NCI-H1930 (cell line): ENCODE measurements at places on chromosomes 5 and 9.

DNA sequence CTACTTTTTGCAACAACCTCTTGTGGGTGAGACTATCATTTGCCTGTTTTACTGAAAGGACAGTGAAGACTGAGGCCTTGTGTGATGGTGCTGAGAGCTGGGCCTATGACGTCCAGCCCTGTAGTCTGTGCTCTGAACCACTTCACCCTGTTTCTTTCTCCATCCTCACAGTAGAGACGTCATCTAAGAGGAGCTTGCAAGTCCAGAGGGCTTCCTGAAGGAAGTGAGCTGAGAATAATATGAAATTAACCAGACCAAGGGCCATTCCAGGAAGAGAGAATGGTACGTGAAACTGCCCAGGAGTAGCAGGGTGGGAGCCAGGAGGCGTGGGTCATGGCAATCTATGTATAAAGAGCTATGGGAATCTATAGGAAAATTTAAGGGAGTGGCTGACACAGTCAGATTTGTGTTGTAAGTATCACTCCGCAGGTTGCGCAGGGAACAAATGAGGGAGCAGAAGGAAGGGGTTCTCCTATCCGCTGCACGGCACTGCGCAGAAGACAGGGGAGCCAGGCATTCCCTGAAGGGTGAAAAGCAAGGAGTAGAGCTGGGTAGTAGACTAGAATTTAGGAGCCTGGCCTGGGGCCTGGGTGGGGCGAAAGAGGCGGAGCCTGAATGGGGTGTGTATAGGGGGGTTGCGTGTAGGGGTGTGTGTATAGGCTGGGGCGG, 596 bp upstream of the FGFR4 start:
- no peak for DNase-seq

DNA sequence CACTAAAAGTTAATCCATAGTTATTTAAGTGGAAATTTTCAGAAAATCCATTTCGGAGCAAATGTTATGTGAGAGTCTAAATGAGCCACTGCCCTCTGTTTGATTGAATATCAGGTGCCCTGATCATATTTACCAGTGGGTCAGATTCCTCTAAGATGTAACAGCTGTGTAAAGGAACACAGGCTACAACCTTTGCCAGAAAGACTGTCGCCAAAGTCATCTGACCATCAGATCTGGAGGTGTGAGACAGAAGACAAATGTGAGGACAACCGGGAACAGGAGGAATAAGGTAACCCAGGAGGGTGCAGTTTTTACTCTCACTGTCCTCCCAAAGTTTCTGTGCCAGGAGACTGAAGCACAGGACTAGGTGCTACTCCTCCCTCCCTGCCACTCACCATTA, 90.8 kb downstream of the CAAP1 start:
- peak; percentile 53 for DNase-seq

GRCh38 chr5:17096952-17097695, 120.3 kb upstream of the BASP1 start:
- no peak for DNase-seq

- no peak for DNase-seq
Measured at GRCh38 chr5:72179028-72179815, 71.9 kb downstream of the MAP1B start.

- DNase-seq = no peak
Measured at GRCh38 chr5:37015795-37016666, 139.5 kb downstream of the NIPBL start.

DNA sequence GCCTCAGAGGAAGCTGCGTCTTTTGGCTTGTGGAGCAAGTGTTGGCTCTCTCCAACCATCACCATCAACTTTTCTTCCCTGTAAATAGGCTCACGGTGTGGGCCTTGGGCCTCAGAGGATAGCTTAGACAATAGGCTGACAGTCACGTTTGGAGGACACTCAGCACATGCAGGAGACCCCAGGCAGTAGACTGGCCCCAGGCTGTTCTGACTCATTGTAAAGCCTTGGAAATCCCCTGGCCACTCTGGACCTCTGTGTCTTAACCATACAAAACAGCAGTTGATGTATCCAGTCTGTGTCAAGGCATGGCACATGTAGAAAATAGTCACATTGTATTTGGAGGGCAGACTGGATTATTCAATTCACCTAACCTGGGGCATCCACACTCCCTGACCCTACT, 18.6 kb downstream of the CD74 start:
- no peak for DNase-seq

DNA sequence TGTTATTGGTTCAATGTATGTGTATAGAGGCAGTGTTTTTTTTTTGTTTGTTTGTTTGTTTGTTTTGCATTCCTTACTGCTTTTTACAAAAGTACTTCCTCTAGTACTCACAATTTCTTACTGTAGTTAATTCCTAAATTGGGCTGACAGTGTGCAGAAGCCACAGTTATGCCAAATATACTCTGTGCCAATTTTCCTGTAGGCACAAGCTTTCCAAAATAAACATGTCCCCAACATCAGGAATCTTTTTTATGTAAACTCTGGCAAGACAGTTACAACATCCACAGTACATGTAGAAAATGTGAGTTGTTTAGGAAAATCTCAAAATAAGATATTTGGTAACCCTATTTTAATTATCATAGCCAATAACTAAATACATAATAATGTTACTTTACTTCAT, 161.6 kb upstream of the TSLP start:
- no peak for DNase-seq

DNA sequence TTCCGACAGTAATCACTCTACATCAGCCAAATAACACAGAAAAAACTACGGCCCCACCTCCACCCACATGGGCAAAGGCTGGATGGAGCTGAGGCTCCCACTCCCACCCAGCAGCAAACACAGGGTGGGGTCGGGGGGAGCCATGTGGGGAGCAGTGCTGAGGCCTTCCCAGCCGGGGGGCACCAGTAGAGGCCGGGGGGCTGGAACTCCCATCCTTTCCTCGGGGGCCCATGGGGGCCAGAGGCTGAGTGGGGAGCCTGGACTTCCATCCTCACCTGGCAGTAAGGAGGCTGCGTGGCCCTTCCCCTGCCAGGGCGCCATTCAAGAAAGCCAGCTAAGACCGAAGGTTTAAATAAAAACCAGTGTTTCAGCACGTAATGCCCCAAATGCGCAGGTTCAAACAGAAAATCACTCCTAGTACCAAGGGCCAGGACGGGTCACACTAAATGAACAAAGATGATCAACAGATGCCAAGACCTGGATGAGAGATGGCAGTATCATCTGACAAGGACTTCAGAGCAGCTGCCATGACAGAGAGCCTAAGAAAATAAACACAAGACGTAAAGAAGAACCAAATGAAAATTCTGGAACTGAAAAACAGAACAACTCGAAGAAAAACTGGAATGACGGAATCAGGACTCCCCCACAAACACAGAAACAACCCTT, 9.4 kb downstream of the CCDC127 start:
- DNase-seq = no peak

GRCh38 chr5:142717582-142718215, 31.8 kb upstream of the FGF1 start:
- no peak for DNase-seq

DNA sequence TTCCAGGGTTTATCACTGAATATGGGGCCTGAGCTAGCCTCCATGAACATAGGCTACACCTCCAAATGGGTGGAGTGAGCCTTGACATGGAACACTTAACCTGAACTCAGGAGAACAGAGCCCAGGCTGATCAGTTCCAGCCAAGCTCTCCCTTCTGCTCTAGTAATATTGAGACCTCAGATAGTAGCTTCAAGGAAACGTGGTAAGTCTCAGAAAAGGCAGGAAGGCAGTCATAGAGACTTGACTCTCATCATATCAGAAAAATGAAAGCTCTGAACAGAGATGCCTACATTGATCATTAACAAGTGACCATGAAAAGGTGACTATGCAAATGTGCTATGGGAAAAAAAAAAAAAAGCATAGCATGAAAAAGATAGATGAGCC, 40.5 kb upstream of the MYO10 start:
- no peak for DNase-seq
